ENCODE measurements at places on chromosomes 7 and 10. TPM values are rescaled to one million over a fixed set of nuclear protein-coding genes. Genes with fewer than 3 reads are reported as not detected.

DNA sequence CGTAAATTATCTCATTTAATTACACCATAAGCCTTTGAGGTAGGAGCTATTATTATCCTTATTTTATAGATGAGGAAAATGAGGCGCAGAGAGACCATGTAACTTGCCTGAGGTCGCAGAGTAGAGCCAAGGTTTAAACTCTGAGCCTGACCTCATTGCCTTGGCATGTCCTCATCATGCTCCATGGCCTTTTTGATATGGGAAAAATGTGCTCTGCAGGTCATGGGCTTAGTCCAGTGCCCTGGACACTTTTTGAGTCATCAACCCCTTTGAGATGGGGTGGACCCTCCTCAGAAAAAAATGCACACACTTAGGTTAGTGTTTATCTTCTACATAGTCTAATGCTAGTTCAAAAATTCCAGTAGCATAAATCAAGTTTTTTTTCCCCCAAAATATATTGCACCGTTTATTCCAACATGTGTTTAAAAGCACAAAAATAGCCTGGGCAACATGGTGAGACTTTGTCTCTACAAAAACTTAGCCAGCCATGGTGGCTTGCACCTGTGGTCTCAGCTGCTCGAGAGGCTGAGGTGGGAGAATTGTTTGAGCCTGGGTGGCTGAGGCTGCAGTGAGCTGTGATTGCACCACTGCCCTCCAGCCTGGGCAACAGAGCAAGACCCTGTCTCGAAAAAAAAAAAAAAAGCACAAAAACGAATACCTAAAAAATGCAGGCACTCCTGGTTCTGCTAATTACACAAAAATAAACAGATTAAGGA lies 28.6 kb upstream of the TMEM178B start:
- DNase-seq = no peak

DNA sequence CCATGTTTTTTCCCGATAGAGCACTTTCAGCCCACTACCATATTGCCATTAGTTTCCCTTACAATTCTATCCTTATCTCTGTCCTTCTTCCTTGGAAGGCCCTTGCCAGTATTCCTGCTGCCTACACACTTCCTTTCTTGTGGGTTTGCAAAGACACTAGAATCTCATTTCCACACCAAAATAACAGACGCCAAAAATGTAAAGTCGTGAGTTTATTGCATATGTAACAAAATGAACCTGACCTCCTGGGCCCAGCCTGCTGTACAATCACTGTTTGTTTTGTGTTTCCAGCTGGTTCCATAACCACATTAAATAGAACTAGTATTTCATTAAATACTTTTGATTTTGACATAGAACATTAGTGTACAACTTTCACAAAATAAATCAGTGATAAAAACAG lies 116.7 kb downstream of the SMURF1 start:
- DNase-seq = no peak

The AMPH gene
- 15.3 TPM for total RNA-seq

DNA sequence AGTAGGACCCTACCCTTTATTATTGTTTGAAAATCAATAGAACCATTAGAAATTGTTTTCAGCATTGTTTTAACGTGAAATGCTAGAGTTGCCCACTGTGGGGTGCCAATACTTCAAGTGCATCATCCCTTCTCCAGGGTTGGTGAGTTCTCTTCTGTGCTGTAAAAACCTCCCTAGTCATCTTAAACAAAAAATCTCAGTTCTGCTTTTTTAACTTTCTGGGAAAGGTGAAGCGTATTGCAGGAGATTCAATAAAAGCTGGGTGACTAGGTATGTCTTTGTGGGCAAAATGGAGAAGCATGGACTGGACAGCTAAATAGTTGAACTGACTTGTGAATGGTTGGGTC lies 699.1 kb downstream of the SUGCT start:
- no peak for DNase-seq

DNA sequence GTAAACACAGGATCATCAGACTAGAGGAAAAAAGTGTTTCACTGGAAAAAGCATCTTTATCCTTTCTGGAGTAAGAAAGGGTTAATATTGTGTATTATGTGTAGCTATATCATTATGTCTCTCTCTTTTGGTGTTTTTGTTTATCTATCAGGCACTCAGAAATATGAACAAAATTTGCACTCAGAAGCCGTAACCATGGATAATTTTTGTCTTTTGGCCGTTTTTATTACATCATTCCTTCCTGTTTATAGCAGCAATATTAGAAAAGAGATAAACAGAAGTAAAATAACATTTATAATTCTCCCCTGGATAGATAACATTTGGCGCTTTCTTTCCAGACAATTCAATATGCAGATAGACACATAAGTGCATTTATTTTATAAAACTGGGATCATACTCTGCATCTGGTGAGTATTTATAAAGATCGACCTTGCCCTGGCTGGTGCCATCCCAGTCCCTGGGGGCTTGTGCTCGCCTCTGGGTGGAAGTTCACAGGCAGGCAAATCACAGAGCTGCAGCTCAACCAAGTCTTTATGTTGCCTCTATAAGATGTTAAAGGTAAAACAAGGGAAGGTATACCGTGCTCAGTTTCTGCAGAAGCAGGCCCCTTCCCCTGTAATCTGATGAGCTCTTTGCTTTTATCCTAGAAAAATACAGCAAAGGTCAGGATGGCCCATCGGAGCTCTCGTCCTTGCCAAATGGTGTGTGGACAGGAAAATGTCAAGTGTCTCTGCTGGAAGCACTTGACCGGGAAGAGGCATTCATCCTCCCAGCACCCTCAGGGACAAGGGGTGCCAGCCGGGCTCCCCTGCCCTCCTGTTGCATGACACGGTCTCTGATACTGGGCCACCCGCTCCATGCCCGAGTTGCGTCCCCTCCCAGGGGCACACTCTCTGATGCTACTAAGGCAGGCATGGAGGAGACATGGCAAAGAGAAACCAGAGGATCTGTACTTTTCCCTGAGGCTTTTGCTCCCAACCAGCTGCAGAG lies 43.9 kb downstream of the PYROXD2 start:
- no peak for DNase-seq
